ENCODE measurements at places on chromosomes 6 and 20.

GRCh38 chr6:117448732-117449485 is 23.2 kb upstream of the ROS1 start:
- DNase-seq, result no peak

GRCh38 chr6:26220145-26220970 is 133.1 kb downstream of the HFE start:
- DNase-seq, result no peak

DNA sequence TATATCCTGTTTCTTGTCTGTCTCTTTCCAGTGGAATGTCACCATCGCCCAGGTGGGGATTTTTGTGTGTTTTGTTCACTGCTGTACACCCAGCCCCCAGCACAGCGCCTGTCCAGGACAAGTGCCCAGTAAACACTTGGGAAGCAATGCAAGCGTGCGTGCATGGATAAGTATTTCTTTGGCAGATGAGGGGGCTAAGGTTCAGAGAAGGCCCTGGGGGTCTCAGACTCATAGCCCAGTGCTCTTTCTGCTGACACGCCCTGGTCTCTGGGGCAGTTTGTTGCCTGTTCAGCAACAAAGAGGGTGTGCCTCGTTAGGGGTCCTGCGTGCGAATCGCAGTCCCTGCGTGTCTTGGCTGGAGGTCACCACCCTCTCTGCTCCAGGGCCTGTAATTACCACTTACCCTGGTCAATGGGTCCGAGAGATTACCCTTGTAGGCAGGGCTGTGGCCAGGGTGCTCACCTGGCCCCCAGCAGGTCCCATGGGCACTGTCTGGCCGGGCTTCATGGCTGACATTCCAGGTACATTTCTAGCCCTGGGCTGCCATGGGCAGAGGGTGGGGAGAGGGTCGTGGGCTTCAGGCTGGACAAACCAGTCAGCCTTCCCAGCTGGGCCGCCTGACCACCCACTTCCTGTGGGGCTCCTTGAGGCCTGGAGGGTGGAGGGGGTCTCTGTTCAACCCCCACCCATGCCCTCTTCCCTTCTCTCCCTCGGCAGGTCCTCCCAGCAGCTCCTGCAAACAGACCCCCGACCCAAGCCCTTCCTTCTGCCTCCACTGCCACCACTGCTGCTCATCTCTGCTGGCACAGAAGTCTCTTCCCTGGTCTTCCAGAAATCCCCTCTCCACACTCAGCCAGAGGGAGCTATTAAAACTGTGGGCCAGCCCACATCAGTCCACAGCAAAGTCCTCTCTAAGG is 87.1 kb downstream of the CEBPB start:
- no peak for DNase-seq

- DNase-seq, result no peak
These were observed 86.9 kb downstream of the SH3BGRL2 start for GRCh38 chr6:79717989-79718388.

DNA sequence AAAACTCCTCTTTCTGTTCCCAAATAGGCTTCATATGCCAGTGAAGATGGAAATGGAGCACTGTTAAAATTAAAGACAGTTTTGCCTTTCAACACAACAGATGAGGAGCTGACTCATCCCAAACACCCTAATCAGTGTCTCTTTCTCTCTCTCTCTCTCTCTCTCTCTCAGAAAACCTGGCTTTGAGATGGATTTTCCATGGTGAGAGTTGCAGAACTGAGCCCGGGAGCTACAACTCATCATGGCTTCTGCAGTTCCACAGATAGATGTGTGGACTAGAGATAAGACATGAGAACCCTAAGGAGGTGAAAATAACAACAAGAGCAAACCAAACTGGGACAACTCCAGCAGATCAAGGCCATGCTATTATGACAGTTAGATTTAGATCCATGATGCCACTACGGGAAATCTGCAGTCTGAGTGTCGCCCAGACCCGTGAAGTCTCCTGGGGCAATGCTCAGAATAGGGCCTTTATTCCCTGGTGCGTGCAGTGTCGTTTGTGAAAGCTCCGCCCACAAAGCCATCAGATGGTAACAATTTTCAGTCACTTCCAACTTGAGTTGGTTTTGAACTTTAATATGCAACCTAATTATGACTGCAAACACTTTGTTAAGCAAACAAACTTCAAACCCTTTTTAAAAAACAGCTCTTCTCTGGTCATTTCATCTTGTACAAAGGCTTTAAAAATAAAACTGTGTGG is 338.2 kb upstream of the PREP start:
- no peak for DNase-seq

GRCh38 chr6:157486572-157486971 is 105.6 kb downstream of the ZDHHC14 start:
- DNase-seq, result no peak

DNA sequence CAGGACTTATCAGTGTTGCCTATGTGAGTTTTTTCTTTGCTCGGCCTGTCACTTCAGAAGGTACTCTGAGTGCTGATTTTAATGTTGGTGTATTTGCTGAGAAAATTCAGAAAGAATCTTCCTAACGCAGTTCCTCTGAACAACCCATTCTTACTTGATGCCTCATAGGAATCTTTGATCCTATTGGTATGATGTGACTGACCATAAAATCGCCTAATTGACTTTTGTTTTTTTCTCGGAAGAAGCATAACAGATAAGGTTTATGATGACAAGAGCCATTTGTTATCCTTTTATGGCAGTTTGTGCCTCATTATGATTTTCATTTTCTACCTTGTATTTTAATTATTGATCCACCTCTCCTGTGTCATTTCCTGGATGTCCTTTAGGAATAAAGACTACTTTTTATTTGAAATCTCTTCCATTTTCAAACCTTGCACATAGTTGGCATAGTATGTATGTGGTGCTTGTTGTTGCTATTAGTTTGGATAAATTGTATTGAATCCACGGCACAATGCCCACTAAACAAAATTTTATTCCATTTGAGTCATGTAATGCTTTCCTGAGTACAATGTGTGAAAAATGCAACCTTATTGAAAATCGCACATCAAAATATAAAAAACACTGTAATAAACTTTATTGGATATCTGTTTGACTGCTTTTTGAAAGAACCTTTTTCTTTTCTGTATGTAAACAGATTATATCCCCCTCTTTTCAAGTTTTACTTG is 37.3 kb downstream of the LRRC1 start:
- no peak for DNase-seq

DNA sequence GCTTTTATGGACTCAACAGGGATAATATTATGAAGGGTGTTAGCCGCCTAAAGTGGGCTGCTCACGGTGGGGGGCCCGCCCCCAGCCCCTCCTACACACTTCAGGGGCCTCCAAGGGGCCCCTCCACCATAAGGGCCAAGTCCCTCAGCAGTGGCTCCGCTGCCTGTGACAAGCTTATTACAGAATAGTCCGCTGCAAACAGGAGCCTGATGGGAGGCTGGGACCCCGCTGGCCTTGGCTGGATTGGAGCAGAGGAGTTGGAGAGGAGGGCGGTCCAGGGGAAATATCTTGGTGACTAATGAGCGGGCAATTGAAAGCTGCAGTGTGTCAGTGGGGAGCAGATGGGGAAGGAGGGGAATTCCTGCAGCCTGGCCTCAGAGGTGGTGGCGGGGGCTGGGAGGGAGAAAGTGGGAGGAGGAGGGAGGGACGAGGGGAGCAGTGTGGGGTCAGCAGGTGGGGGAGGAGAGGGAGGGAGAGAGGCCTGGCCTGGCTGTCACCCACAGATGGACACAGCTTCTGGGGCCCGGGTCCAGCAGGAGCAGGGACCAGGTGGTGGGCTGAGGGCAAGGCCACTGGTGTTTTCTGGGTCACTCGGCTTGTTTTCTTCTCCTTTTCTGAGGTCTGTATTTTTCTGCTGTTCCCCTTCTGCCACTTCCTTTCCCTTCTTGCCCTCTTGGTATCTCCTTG is 57.6 kb upstream of the FOXP4 start:
- DNase-seq, result no peak

Data from vagina (tissue), 2 donors.